GDM1 (cell line): ENCODE measurements at places on chromosomes 12 and 14.

- DNase-seq, result no peak
Measured at GRCh38 chr14:22487941-22488340, 101.1 kb downstream of the DAD1 start.

- no peak for DNase-seq
Measured at GRCh38 chr12:18919871-18920511, 182.1 kb downstream of the CAPZA3 start.

- no peak for DNase-seq
Measured at GRCh38 chr12:3658327-3659163, 94.4 kb downstream of the CRACR2A start.

DNA sequence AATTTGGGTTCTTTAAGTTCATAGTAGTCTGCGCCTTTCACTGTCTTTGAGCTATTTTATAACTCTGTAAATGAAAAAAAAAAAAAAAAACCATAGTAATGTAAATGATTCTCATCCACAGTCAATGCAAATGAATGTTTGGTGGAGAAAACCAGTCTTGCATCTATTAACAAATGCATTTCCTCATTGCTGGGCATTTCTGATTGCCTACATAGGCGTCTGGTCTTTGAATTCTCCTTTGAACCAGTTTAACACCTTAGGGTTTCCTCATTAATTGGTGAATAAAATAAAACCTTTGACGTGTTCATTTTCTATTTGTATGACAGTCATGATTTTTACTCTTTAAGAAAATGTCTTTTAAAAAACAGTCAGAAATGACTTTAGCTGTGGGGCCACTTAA, 114.8 kb downstream of the C12orf75 start:
- DNase-seq, result no peak

DNA sequence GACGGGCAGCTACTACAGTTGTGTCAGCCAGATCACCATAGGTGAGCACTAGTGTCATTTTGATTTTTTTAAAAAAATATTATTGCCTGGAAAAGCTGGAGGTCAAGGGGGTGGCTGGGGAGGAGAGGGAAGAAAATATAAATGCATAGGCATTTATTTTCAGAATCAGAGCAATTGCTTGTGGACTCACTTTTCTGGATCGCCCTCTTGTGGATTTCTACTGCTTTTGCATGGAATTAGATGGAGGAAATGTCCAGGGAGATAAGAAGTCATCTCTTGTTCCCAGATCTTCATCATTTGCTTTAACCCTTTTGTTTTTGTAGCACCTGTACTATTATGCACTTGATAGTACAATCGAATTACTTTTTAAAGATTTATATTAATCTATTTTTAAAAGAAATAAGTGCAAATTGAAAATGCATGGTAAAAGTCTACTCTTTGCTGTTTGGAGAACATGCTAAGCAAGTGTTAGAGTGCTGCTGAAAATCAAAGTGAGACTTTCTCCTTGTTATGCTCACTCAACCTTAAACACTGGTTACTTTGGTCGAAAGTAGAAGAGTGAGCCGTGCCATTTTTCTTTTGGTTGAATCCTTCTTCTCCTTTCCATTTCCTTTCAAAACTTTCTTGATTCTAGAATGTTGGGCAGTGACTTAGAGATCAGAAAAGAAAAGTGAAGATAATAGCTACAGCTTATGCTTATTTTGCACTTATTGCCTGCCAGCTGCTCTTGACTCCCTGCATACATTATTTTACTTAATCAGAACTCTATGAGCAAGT, 60.6 kb upstream of the ANO4 start:
- no peak for DNase-seq

DNA sequence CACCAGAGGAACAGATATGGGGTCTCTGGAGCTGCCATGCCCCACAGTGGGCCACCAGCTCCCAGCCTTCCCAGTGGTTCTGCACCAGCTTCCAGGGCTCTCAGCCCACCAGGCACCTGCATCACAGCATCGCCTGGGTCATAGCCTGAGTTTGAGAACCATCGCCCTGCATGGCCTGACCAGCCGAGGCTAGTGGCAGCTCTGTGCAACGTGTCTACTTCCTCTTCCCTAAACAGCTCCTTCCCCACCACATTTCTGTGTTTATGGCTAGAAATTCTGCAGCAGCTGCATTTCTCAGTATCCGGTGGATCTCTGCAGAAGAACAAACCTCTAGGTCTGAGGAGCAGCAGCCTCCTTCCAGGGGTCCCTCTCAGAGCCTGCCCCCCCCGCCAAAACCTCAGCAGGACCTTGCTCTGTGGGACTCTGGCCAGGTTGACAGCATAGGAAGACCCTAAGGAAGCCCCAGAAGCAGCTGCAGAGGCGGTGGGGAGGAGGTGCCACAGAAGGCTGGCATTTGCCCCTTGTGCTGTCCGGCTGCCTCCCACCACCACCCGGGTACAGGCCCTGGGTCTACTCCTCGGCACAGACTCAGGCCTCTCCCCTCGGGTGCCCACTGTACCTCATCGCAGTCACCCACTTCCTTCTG, 47.7 kb downstream of the PSMA6 start:
- DNase-seq, result peak; percentile 53

DNA sequence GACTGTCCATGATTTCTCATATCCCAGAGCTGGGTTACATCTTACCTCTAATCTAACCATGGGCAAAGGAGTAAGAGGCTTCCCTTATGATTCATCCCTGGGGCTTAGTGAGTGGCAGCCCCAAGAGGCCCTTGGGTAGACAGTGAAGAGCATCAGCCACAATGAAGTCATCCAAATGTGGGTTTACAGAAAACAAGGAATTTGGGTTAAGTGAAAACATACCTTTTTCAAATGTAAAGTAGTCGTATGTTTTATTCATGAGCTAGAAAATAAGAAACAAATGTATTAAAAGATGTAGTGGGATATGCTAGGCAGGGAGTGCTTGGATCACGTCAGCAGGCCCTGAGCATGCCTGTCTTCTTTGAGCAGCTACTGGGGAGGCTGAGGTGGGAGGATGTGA, 54.0 kb upstream of the ELK3 start:
- DNase-seq, result no peak

DNA sequence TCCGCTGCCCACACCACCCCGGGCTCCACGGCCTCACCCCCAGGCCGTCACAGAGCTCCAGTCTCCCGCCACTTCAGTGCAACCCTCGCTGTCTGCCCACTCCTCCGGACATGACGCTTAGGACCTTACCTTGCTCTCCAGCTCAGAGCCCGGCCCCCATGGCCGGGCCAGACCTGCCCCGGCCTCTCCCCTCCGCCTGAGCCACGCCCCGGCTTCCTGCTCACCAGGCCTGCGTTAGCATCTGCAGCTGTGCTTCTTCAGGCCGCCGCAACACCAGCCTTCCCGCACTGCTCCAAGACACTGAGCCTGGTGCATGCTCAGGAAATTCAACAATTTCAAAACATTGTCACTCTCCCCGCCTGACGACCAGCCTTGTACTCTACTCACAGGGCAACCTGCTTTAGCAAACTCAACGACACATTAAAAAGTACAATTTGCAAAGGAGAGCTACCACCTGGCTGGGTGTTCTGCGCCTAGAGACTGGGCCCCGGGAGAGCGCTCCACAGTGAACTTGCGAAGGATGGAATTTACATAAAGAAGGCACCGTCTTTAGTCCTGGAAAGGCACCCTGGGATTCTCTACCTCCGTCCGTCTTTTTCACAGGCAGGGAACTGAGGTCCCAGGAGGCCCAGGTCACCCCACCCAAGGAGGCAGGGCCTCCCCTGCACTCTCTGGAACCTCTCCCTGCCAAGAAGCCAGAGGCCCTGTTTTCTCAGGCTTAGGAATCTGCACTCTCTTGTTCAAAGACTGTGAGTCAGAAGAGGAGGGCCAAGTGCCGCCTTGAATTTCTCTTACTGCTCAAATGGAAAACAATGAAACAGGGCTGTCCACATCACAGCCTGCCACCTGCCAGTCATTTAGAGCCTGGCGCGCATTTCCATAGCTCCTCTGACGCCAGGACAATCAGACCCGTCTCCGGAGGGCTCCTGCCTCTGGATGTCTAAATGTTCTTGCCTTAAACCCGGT, 51.3 kb downstream of the STX2 start:
- no peak for DNase-seq

DNA sequence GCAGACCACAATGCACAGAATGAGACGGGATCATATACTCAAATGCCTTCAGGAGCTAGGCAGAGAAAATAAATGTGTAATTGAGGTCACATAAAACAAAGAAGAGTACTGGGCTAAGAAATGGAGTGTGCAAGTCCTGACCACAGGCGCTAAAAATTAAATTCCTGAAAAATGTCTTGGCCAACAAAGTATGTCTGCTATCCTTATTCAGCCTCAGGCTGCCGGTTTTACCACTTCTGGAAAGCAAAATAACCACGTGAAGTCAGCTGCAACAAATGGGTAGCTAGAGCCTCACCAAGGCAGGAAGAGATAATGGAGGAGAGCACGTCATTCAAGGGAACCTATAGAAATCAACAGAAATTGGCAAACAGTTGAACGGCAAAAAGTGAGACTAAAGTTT, 3.1 kb downstream of the PYGL start:
- no peak for DNase-seq

DNA sequence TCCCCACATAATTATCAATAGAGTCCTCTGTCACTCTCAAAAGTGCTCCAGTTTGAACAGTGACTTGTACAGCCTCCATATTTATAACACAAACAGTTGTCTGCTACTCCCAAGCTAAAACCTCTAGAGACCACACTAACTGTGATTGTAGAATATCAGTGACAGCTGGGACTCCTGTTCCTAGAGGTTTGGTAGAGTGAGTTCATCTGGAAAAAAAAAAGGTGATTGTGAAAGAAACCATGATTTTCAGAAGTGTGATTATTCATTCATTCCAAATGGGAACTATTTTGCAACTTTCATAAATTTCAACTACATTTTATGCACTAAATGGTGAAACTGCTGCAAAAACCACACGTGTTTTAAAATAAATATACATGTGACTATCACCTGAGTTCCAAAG, 128.0 kb upstream of the PLXNC1 start:
- no peak for DNase-seq
